ENCODE measurements at places on chromosomes 3 and 15.

- DNase-seq, result no peak
These were observed 221.4 kb downstream of the NR1D2 start for GRCh38 chr3:24166515-24166914.

GRCh38 chr3:128551451-128551850 is 58.5 kb upstream of the GATA2 start:
- DNase-seq, result no peak

- DNase-seq, result no peak
These were observed 24.9 kb downstream of the PRR23E start for GRCh38 chr3:127217596-127218453.

GRCh38 chr15:31145271-31145911 is 43.9 kb upstream of the TRPM1 start:
- no peak for DNase-seq

GRCh38 chr15:88701561-88702095 is 62.8 kb downstream of the ISG20 start:
- no peak for DNase-seq

Measured in thoracic aorta (tissue), 2 donors.